ENCODE measurements at places on chromosomes 12 and 14. TPM values are rescaled to one million over a fixed set of nuclear protein-coding genes. Genes with fewer than 3 reads are reported as not detected.

GRCh38 chr12:68367903-68368302 is 35.7 kb upstream of the MDM1 start:
- no peak overlapping the region for H3K4me3 ChIP-seq
- H3K36me3 ChIP-seq: no peaks in the 10 kb centered on the region
- H3K27me3 ChIP-seq: no peaks in the 10 kb centered on the region

DNA sequence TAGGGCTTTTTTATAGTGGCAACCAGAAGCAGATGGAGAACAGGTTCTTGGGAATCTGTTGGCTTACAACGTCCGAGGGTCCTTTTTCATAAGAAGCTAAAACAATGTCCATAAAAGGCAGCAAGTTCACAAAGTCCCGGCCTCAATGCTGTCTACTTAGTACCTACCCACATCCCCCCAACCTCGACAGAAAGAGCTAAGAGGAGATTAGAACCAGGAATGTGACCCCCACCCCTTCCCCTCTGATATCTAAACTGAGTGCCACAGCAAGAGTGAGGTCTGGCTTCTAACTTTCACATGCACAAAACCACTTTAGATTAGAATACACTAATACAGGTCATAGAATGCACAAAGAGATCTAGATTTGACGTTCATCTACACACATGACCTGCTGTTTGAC is 4.5 kb downstream of the DPF3 start:
- H3K36me3 ChIP-seq: no peaks in the 10 kb centered on the region
- no peaks in the 10 kb centered on the region for H3K27me3 ChIP-seq
- peaks cover 9% of the 10 kb centered on the region for H3K4me1 ChIP-seq
- H3K4me3 ChIP-seq: no peak overlapping the region

- DNase-seq: peak; percentile 40
- no peak overlapping the region for H3K27ac ChIP-seq
- no peaks in the 10 kb centered on the region for H3K27me3 ChIP-seq
- peaks cover 46% of the 10 kb centered on the region for H3K36me3 ChIP-seq
Measured at GRCh38 chr14:77347751-77348150, 26.9 kb downstream of the GSTZ1 start.

PGF gene
- 0.47 TPM for total RNA-seq

CISTR gene
- not detected for total RNA-seq

Measured in B cell (primary cell).